ENCODE measurements at places on chromosomes 2 and 18.

DNA sequence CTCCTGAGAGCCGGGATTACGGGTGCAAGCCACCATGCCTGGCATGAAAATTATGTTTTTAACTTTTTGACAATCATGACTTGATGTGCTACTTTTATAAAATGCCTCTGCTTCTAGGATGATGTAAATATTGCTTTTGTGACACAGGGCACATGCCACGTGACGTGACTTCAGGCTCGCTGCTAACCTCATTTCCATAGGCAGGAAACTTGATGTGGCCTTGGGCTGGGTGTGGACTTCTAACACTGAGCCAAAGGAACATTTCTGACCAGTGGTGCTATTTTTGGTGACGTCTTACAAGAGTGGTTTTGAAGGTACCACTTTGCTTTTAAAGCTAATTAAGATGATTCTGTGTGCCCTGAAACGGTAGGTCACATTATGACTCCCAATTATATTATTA, 34.2 kb upstream of the THOC1 start:
- no peak overlapping the region for H3K27ac ChIP-seq
- no peaks in the 10 kb centered on the region for H3K4me1 ChIP-seq
- peaks cover 26% of the 10 kb centered on the region for H3K27me3 ChIP-seq
- no peaks in the 10 kb centered on the region for H3K36me3 ChIP-seq
- no peak overlapping the region for H3K4me3 ChIP-seq

- no peak overlapping the region for H3K4me3 ChIP-seq
- no peaks in the 10 kb centered on the region for H3K36me3 ChIP-seq
- H3K27ac ChIP-seq: no peak overlapping the region
- H3K4me1 ChIP-seq: no peaks in the 10 kb centered on the region
These were observed 325.5 kb upstream of the HS6ST1 start for GRCh38 chr2:128644156-128644555.

DNA sequence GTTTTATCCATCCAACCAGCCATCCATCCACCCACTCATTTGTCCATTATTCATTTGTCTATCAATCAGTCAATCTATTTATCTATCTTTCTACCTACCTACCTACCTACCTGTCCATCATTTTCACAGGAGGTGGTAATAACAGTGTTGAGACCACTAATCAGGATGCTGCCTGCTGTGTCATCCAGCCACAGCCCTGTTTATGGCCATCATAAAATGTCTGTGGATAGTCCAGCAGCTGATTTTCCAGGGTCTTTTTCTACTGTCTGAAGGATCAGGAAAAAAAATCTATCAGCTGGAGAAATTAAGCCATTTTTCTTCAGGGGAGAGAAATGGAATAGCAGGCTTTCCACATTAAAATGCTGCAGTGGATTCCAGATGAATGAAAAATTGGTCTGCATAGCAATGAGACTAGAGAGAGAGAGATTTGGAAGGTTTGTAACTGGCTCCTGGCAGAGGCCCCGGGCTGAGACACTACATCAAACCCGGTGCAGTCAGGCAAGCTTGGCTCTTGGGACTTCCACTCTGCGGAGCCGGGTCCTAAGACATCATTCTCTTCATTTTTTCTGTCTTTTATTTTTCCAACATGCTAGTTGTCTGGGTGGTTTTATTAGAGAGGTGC, 33.0 kb upstream of the BOD1L2 start:
- peaks cover 28% of the 10 kb centered on the region for H3K27me3 ChIP-seq
- H3K4me3 ChIP-seq: no peak overlapping the region
- DNase-seq: no peak
- H3K27ac ChIP-seq: no peak overlapping the region
- no peaks in the 10 kb centered on the region for H3K4me1 ChIP-seq

DNA sequence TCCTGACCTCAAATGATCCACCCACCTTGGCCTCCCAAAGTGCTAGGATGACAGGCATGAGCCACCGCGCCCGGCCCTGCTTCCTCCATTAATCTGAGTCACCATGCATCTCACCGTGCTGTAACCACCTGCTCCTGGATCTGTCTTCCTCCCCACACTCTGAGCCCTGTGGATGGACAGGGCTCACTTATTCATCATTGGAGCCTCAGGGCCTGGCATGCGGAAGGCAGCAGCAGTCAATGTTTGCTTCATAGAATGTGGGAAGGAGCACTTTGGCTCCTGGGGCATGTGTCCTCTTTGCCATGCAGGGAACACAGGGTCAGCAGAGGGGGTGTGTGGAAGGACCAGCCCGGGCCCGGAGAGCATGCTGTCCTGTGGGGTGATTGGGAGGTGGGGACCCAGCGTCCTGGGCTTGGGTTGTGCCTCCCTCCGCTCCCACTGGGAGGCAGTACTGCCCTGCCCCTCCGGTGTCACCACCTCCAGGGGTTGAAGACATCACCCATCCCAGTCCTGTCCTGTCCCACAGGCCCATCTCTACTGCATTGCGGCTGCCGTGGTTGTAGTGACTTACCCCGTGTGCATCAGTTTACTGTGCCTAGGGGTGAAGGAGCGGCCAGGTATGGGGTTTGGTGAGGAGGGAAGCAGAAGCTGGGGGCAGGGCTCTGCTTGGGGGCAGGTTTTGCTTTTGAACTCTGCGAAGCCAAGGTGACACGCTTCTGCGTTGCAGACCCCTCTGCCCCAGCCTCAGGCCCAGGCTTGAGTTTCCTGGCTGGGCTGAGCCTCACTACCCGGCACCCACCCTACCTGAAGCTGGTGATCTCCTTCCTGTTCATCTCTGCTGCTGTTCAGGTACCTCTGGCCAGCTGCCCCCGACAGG, 11.5 kb downstream of the MFSD2B start:
- no peak for DNase-seq
- H3K4me1 ChIP-seq: peaks cover 3% of the 10 kb centered on the region
- H3K27ac ChIP-seq: peak overlapping the region; percentile 59
- no peak overlapping the region for H3K4me3 ChIP-seq
- H3K36me3 ChIP-seq: peaks cover 12% of the 10 kb centered on the region
- H3K27me3 ChIP-seq: no peaks in the 10 kb centered on the region

DNA sequence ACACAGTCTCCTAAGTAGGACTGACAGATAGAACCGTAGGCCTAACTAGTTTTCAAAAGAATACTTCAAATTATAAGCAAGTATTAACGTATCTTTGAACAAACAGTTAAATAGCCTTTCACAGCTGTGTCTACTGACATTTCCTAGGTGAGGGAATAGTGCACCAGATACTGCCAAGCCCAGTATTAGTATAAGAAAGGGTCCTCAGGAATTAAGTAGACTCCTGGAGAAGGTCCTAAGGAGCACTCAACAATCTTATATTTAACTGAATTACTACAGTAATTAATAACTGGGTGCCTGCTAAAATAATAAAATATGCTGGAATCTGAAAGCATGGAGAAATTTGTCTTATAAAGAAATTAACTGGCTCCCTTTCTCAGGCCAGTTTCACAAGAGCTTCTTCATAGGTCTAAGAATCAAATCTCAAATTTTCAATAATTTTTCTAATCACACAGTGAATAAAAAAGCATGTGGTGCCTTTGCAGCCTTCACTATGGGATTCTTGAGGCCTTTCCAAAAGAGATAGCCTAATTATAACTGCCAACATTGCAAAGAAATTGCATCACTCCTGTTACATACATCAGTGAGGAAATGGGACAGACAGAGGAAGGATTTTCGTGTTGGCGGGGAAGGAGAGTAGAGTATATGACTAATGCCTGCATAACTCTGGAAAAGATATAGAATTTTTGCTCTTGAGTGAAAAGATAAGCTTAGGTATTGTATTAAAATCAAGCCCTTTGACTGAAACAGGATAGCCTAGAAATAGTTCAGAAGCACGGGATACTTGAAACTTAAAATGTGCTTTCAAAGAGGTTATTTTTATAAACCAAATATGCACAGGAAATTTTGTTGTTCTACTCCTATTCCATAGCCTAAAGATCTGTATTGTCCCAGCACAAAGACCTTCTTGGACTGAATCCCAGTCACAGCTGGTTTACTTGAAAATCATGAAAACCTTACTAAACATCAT, 228.6 kb upstream of the STK17B start:
- no peak overlapping the region for H3K4me3 ChIP-seq
- no peaks in the 10 kb centered on the region for H3K4me1 ChIP-seq
- no peak for DNase-seq
- H3K27ac ChIP-seq: no peak overlapping the region
- no peaks in the 10 kb centered on the region for H3K27me3 ChIP-seq

DNA sequence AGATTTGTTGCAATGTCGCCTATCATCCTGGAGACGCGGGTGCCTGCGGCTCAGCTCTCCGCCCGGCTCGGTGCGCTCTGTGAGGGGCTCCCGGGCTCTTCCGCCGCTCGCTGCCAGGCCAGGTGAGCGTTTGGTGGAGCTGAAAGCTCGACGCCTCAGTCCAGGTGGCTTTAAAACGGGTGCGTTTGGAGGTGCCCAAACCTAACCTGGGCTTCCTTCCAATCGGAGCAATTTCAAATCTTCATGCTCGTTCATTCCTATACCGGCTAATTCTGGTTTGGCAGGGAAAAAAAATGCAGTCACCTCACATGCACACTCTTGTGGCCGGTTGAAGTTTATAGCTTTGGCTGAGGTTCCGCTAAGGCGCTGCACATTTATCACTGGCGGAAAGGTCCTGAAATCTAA, at the start of gene SLC16A14:
TSS of gene SLC16A14 (minus strand) at position 274 of the 405 bp plus-strand sequence. CDS start 9,572 bp downstream, outside the sequence.
- H3K27ac ChIP-seq: peak within 1 kb of the TSS; percentile 72
- peaks cover 4% of the 10 kb centered on the region for H3K36me3 ChIP-seq
- H3K27me3 ChIP-seq: peaks cover 24% of the 10 kb centered on the region

DNA sequence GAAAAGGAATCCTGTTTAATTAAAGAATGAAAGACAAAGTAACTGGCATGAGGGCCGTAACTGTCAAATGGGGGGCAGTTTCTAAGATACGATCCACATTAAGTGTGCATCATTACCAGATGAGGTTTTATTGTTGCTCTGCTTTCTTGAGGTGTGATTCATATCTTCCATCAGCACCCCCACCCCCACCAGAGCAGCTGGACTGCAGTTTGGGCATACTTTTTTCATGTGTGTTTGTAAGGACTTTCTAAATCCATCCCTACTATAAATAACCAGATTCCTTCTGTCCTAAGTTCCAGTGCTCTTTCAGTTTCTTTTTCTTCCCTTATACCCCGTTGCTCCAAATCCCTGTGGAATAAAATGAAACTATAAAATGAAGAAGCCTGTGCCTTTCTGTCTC, 142.1 kb downstream of the CDCA7 start:
- DNase-seq: no peak
- H3K4me1 ChIP-seq: no peaks in the 10 kb centered on the region
- H3K27ac ChIP-seq: no peak overlapping the region
- H3K36me3 ChIP-seq: no peaks in the 10 kb centered on the region

GRCh38 chr2:149329489-149330126, 779 bp upstream of the LYPD6 start:
- H3K27ac ChIP-seq: no peak overlapping the region
- DNase-seq: no peak
- H3K36me3 ChIP-seq: peaks cover 10% of the 10 kb centered on the region
- H3K4me3 ChIP-seq: peak overlapping the region; percentile 79
- peaks cover 67% of the 10 kb centered on the region for H3K27me3 ChIP-seq

DNA sequence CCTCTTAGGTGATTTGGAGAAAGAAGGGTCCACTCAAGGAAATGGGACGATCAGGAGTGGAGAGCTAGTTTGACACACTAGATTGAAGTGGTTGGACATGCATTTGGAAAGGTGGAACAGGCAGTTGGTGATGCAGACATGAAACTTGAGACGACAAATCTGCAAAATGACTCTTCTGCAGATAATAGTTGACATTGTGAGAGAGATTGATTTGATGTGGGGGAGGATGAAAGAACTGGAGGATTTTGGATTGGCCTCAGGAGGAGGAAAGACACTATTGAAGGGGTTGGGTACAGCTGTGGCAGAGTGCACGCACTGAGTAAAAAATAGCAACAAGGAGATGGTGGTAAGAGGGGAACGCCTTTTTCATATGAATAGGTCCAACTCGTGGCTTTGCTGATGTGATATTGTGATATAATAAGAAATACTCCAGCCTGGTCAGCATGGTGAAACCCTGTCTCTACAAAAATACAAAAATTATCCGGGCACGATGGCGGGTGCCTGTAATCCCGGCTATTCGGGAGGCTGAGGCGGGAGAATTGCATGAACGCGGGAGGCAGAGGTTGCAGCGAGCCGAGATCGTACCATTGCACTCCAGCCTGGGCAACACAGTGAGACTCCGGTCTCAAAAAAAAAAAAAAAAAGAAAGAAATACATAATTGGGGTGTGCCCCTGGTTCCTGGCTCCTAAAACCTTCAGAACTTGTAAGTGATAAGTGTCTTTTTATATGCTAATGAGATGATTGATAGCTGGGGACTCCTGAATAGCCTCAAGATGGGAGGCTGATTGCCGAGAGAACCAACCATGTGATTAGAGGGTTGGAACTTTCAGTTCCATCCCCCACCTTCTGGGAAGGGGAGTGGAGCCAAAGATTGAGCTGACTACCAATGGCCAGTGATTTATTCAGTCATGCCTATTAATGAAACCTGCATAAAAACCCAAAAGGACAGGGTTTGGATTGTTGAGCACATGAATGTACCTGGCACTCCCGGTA, 9.7 kb downstream of the TTLL4 start:
- no peak for DNase-seq
- peaks cover 10% of the 10 kb centered on the region for H3K36me3 ChIP-seq
- peaks cover 26% of the 10 kb centered on the region for H3K4me1 ChIP-seq

- H3K27ac ChIP-seq: no peak overlapping the region
- DNase-seq: no peak
- peaks cover 2% of the 10 kb centered on the region for H3K36me3 ChIP-seq
These were observed 4.0 kb upstream of the LCLAT1 start for GRCh38 chr2:30443081-30443480.

GRCh38 chr2:148687543-148687942, 43.0 kb downstream of the EPC2 start:
- H3K27ac ChIP-seq: no peak overlapping the region
- no peaks in the 10 kb centered on the region for H3K27me3 ChIP-seq
- no peak overlapping the region for H3K4me3 ChIP-seq
- peaks cover 47% of the 10 kb centered on the region for H3K4me1 ChIP-seq
- DNase-seq: no peak
- peaks cover 9% of the 10 kb centered on the region for H3K36me3 ChIP-seq

DNA sequence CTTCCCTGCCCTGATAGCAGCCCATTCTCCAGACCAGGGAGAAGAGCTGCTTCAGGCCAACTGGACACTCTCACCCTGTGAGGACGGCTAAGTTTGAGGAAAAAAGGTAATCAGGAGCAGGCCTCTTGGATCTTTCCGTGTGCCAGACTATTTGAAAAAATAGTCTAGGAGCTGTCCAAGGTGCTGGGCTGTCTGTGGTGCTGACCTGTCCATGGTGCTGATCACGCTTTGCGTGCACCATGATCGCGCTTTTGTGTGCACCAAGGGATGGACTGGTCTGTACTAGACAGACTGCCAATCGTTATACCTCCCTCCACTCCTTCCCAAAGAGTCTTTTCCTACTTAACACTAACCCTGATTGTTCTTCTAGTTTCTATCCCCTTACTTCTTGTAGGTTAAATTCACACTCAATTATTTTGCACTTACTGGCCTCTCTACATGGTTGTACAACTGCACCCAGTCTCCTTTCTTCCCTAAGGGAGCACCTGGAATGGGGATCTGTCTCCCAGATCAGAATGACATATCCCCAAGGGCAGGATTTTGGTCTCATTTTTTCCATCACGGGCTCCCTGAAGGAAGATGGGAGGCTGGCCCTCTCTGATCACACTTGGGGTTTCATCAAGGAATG, 295.4 kb downstream of the CELF4 start:
- DNase-seq: no peak
- H3K4me1 ChIP-seq: no peaks in the 10 kb centered on the region
- no peak overlapping the region for H3K4me3 ChIP-seq
- no peak overlapping the region for H3K27ac ChIP-seq

GRCh38 chr2:60446413-60447267, 106.8 kb downstream of the BCL11A start:
- DNase-seq: no peak
- H3K4me3 ChIP-seq: no peak overlapping the region
- H3K4me1 ChIP-seq: no peaks in the 10 kb centered on the region

Measured in T-helper 17 cell (primary cell).